ENCODE measurements at places on chromosomes 6 and 20.

- DNase-seq = no peak
These were observed 216.0 kb downstream of the ZFAND3 start for GRCh38 chr6:38035478-38035877.

- DNase-seq = no peak
These were observed 42.9 kb downstream of the ATXN1 start for GRCh38 chr6:16718356-16718755.

DNA sequence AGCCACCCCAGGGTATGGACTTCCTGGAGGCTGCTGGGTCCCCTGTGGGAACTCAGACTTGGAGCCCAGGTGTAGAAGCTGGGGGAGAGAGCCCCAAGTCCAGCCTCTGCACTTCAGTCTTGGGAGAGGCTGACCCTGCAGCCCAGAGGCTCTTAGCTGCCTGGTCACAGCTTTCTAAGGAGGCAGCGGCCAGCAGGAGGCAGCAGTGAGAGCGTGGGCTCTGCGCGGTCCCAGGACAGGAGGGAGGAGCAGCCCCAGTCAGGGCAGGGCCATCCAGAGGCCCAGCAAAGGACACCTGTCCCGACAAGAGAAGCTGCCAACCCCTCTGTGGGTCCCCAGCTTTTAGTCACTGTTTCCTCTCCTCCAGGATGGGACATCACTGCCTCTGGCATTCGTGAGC is 9.4 kb downstream of the TREML2 start:
- DNase-seq = no peak

GRCh38 chr20:38825901-38826625 is 20.6 kb downstream of the PPP1R16B start:
- DNase-seq = peak; percentile 40

GRCh38 chr6:56683882-56684281 is 41.2 kb upstream of the DST start:
- no peak for DNase-seq

- DNase-seq = no peak
These were observed 83.9 kb downstream of the CDC5L start for GRCh38 chr6:44471271-44471981.
